ENCODE measurements at places on chromosomes 5 and 9.

DNA sequence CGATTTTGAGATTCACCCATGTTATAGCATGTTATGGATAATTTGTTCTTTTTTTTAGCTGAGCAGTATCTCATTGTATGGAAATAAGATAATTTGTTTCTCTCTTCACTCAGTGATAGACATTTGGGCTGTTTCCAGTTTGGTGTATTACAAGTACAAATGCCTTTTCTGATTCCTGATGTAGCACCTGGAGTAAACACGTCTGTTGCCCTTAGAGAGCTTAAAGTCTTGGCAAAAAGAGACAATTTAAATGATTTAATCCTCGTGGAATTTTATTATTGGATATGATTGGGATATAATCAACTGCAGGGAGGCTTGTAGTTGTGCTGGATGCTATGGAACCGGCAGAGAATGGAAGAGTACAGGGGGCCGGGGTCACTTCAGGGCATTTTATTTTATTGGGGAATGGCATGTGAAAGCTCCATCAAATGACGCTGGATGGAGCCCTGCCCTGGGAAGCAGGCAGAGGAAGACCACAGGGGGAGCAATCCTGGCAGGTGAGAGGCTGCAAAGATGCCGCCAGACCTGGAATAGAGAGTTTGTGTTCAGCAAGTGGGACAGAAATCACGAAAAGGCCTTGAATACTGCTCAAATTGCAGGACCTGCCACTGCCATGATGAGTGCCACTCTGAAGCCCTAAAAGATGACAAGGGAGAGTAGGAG is 31.0 kb upstream of the TGFBI start:
- DNase-seq, result no peak

GRCh38 chr9:95224376-95225019 is 93.0 kb downstream of the FANCC start:
- no peak for DNase-seq

DNA sequence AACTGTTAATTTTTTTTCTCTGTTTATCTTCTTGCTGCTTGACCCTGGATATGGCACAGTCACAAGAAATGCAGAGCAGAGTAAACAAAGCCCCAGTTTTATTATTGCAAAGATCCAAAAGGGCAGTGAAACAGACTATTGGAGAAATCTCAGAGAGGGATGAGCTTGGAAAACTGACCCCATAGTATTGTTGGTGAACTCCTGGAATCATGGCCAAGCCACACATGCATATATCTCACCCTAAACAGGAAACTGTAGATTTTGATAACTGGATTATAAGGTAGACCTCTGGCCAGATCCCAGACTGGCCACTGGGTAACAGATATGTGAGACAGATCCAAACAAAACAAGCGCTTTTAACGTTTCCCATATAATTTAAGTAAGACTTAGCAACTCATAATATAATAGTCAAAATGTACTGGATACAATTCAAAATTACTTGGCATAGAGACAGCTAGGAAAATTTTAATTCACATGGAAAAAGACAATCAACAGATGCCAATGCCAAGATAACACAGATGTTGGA is 263.5 kb upstream of the SEMA6A start:
- no peak for DNase-seq

GRCh38 chr9:34084562-34084961 is 35.9 kb upstream of the UBAP2 start:
- DNase-seq, result no peak

- DNase-seq, result no peak
Measured at GRCh38 chr5:74156728-74157383, 483.7 kb downstream of the ENC1 start.

- DNase-seq, result no peak
Measured at GRCh38 chr5:80703747-80704146, 49.0 kb upstream of the DHFR start.

DNA sequence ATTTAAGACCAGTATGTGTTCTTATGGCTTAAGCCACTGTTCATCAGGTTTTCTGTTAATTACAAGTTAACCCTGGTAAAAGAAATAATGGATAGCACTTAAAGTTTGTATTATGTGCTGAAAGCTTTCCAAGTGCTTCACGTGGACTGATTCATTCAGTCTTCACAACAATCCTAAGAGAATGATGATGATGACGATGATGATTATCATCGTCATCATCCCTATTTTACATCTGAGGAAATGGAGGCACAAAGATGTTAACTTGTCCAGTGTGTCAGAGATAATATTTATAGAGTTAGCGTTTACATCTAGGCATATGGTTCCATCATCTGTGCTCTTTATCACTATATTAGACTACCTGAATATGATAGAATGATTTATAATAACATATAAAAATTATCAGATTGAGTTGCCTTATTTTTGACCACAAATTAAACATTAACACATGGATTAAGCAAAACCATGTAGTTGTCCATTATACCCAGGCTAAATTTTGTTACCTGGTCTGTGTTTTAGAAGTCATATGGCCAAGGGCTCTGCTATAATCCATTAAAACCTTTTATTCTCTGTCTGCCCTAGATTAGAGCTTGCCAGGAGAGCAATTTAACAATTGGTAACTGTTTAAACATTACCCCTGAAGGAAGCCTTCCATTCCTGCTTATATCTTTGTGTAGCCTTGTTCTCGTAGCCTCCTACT is 102.3 kb upstream of the MAP3K1 start:
- DNase-seq, result no peak

DNA sequence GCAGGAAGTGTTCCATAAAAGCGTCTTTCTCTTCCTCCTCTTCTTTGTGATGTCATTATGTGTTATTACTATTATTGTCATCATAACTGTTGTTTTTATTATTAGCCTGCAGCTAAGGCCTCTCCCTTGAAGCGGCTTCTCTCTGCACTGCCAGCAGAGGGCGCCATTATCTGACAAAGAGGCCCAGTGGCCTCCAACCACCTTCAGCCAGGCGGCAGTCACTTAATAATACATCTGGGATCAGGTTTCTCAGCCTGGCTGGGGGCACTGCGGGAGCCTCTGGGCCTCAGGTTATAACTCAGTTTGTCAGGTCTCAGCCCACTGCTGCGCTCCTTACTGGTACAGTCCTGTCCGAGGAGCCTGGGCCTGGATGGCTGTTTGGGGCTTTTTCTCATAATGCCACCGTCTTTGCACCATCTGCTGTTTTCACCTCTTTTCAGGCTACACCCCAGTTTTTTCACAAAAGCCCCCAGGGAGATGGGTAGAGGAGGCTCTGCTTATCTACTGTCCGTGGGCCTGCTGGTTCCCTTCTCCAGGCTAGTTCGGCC is 281.9 kb downstream of the NSG2 start:
- peak; percentile 63 for DNase-seq

GRCh38 chr5:87705876-87706275 is 293.1 kb upstream of the CCNH start:
- no peak for DNase-seq

DNA sequence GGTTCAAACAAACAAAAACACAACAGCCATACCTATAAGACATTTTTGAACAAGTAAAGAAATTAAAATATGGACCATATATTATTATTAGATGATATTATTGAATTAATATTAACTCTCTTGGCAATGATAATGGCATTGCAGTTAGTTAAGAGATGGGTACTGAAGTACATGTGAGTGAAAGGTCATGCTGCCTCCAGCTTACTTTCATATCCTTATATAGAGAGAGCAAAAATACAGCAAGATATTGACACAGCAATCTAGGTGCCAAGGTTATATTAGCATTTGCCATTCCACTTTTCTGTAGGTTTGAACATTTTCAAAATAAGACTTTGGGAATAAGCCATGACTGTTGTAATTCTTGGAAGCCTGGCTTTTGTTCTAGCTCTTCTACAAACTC is 6.1 kb downstream of the TNFSF8 start:
- DNase-seq, result no peak

DNA sequence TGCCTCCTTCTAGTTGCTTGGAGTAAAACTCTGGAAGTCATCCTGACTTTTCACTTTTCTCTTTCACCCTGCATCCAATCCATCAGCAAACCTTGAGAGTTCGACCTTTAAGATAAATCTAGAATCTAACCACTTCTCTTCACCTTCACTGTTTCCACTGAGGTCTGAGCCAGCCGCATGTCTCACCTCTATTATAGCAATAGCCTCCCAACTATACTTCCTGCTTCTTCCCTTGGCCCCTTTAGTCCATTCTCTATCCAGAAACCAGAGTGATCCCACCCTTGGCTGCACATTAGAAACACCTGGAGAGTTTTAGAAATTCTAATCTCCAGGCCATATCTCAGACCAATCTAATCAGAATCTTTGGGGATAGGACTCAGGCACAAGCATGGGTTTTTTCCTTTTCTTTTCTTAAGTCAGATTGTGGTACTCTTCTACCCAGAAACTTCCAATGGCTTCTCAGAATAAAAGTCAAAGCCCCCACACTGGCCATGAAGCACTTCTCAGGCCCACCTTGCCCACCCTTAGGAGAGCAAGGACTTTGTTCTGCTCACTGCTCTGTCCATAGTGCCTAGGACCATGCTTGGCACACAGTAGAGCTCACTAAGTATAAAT is 33.1 kb downstream of the MFAP3 start:
- DNase-seq, result no peak

DNA sequence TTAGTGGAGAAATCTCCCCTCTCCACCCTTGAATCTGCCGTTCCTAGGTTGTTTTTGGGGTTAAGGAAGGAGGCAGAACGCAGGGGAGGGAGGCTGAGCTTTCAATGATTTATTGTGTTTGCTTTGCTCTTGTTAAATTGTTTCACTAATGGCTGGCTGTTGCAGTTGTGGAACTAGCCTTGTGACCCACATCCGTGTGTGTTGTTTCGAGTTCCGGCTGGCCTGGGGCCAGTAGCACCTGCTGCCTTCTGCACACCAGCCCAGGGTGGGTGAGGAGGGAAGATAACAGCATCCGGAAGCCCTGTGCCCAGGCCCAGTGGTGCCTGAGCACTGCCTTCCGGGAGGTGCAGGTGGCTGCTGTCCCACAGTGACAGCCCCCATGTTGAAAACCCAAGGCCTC is 3.6 kb downstream of the ERGIC1 start:
- DNase-seq, result peak; percentile 84

GRCh38 chr9:37034938-37035647 is 1.0 kb upstream of the PAX5 start:
- no peak for DNase-seq

DNA sequence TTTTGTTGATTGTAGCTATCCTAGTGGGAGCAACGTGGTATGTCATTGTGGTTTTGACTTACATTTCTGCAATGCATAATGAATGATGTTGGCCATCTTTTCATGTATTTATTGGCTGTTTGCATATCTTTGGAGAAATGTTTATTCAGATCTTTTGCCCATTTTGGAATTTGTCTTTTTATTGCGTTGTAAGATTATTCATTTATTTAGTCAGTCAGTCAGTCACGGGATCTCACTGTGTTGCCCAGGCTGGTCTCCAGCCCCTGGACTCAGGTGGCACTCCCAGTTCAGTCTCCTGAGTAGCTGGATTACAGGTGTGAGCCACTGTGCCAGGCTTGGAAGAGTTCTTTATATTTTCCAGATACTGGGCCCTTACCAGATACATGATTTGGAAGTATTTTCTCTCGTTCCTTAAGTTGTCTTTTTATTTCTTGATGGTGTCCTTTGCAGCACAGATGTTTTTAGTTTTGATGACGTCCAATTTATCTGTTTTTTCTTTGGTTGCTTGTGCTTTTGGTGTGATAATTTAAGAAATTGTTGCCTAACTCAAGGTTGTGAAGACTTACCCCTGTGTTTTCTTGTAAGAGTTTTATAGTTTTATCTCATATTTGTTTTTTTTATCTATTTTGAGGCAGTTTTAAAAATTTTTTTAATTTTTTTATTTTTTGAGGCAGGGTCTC is 67.1 kb downstream of the EHMT1 start:
- DNase-seq, result no peak

- DNase-seq, result no peak
Measured at GRCh38 chr5:40410964-40411635, 268.6 kb upstream of the PTGER4 start.

- no peak for DNase-seq
Measured at GRCh38 chr5:105684799-105685198, 1985.9 kb downstream of the EFNA5 start.

DNA sequence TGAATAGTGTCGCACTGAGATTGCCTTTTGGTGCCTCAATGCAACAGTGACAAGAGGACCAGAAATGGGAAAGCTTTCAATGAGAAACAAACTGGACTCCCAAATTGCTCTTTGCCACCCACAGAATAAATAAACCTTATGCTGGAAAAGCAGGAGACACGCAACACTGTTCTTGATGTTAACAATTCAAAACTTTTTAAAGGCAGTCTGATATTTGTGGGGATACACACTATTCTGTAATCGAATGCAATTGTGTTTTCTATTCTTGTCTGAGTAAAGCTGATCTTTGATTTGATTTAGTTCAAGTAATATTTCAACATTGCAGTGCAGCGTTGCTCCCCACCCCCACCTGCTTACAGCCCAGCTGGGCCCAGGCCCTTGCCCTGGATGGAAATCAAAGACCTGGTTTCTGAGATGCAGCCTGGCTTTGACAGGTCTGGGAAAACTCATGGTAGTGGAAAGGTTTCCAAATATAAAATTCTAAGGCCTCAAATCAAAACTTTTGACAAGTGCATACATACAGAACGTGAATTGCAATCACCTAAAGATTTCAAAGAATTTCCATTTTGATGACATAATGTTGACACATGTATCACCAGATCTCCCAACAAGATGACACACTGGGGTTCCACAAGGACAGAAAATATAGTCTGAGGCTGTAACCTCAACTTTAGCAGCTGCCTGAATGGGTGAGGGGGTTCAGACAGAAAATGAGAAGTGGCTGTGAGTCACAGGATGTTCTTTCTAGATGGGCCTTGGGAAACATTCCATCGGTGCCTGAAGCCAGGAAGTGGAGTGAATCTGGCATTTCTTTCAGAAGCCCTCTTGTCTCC is 55.1 kb downstream of the ABCA1 start:
- no peak for DNase-seq

GRCh38 chr5:57491369-57491965 is 8.9 kb upstream of the ACTBL2 start:
- DNase-seq, result no peak

DNA sequence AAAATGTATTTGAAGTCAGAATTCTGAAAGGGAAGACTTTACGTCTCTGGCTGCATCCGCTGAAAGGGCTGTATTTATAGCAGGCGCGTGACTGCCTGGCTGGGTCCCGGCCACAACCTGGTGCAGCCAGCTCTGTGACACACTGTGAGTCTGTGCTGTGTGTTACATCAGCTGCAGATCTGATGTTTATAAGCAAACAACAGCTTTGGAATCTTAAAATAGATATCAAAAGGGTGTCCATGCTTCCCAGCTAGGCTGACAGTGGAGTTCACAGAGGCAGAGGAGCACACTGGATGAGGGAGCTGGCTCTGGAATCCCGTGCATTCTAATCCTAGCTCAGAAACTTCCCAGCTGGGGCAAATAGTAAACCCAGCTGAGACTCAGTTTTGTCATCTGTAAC is 433.4 kb upstream of the BRINP1 start:
- no peak for DNase-seq

- DNase-seq, result no peak
Measured at GRCh38 chr5:136529081-136529480, 163.7 kb upstream of the TRPC7 start.

GRCh38 chr5:34857161-34857560 is 18.2 kb downstream of the TTC23L start:
- no peak for DNase-seq

DNA sequence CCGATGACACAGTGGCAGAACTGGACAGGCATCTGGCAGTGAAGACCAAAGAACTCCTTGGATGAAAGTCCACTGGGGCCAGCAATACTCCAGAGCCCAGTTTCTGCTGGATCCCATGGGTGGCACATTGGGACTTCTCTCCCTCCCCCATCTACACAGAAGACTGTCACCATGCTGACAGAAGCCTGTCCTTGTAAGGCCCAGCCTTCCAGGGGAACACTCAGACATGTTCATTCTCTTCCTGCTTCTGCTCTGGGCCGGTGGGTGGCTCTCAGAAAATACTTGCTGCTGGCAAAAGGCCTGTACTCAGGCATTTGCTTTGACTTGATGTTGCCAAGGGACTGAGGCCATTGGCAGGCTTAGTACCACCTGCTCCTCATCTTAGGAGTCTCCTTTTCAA is 48.3 kb upstream of the PTGS1 start:
- no peak for DNase-seq
